ENCODE measurements at places on chromosomes 6 and 20.

DNA sequence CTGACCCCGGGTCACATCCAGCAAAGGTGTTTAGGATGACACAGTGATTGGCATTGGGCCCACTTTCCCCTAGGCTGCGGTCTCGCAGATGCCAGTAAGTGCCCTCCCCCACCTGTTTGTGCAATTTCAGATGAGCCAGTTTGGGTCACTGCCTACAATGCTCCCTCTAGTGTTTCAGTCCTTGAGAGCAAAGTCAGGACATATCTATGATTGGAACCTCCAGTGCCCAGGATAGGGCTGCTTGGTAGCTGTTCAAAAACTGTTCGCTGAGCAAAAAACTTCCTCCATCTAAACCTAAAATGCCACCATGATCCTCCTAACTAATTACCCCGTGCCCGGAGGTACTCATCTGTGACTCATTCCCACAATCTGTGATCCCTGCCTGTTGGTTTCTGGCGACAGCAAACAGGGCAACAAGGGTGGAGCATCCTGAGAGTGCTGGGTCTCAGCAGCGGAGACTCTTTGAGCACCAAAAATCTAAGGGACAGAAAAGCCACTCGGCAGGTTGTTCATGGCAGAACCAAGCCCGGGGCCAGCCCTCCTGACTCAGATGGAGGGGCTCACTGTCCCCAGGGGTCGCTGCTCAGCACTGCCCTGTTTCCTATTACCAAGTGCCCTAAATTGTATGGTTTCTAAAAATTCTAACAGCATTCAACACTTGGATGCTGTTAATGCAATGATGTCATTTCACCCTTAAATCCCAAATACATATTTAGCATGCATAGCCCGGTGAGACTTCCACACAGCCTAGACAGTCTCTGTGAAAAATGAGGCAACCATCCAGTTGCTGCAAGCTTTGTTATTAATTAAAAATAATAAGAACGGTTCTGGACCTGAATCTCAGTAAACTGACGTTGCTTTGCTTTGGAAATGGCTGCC is 5.0 kb downstream of the VSX1 start:
- DNase-seq, result no peak

DNA sequence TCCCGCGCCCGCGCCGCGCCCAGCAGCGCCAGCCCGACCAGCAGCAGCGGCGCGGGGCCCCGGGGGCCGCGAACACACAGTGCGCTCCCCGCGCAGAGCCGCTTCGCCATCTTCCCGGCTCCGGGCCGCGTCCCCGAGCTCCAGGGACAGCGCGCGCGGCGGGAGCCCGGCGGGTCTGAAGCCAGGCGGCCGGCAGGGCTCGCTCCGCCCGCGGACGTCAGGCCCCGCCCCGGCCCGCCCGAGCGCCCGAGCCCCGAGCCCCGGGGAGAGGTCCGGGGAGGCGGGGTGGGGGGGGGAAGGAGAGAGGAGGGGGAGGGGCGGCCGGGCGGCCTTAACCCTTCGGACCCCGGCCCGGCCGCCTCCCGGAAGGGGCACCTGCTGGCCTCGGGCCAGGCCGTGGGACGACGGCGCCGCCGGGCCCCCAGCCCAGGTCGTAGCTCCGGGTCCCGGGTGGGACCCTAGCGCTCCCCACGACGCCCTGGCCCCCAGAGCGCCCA is at the start of gene LAMA5:
Gene LAMA5 (minus strand): TSS at position 177 of the 497 bp plus-strand sequence. CDS start 67 bp downstream, at position 110.
- DNase-seq, result peak; percentile 88

DNA sequence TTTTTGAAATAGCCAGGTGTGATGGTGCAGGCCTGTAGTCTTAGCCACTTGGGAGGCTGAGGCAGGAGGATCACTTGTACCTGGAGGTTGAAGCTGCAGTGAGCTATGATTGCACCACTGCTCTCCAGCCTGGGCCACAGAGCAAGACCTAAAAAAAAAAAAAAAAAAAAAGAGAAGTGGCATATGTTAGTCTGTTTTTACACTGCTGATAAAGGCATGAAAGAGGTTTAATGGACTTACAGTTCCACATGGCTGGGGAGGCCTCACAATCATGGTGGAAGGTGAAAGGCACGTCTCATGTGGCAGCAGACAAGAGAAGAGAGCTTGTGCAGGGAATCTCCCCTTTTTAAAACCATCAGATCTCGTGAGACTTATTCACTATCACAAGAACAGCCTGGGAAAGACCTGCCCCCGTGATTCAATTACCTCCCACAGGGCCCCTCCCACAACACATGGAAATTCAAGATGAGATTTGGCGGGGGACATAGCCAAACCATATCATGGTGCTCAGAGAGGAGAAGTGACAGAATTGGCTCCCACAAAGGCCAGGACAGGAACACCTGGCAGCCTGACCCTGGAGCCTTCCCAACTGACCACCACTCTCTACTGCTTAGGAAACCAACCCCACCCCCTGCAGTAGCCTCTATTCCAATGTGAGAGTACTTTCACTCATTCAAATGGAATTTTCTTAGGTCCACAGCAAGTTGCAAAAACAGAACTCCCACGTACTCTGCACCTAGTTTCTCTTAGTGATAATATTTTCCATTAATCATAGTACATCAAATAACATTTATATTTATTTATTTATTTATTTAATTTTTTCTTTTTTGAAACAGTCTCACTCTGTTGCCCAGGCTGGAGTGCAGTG is 29.8 kb downstream of the ARHGAP40 start:
- no peak for DNase-seq

DNA sequence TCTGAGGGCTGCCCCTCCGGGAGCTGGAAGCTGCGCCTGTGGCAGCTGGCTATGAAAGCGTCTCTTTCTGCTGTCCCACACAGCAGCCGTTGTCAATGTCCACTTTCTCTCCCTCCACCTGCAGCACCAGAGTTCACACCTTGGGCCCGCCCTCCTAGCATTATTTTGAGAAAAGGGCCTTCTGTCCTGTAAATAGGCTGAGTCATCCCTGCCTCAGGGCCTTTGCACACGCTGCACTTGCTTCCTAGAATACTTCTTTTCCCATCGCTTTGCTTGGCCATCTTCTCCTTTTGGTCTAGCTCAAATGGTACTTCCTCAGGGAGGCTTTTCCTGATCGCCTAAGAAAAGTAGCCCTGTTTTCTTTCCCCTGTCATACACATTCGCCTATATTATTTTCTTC is 69.3 kb upstream of the ZNFX1 start:
- DNase-seq, result no peak

DNA sequence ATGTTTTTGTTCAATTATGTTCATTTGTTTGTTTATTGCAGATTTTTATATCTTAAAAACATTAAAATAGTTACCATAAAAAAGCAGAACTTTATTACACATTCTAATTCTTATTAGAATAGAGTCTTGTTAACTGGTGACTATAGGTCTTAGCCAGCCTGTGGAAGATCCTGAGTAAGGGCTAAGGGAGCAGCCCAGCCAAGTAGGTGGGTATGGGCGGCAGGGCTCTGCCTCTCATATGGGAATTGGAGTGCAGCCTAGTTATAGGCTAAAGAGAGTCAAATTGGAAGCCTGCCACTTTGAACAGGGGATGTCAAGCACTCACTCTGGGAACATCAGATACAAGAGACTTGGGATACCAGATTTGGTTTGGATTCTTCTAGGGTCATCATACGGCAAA is 10.5 kb upstream of the HSF2 start:
- no peak for DNase-seq

DNA sequence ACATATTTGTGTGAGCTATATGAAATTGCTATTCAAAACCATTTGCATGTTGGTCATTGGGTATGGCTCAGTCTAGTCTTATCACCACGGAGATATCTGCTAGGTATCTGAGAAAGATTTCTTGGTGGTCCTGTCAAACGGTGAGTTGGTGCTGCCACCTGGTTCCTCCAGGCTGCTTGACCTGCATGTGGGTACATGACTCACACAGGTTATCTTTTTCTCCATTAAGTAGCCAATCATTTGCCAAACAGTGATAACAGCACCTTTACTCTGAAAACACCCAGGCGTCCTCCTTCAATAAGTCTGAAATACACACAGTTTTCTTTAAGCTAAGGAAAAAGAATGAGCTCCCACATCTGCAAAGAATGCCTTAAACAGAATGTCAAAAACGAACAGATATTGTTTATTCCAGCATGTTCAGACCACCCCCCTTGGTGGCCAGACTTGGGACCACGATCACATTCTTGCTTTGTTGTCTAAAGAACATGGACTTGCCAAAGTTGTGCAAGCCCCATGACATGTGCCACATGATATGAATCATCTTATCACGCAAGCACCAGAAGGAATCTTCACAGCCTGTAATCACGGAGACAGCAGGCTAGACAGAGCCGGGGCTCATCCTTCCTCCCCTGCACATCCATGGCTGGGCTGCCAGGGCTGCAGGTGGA is 200.7 kb upstream of the THBS2 start:
- DNase-seq, result no peak

- peak; percentile 55 for DNase-seq
These were observed 52.9 kb upstream of the PMEPA1 start for GRCh38 chr20:57762531-57763234.

GRCh38 chr6:118589649-118590365 is 41.7 kb downstream of the PLN start:
- no peak for DNase-seq

- DNase-seq, result no peak
These were observed 127.4 kb upstream of the HCRTR2 start for GRCh38 chr6:55046869-55047422.

DNA sequence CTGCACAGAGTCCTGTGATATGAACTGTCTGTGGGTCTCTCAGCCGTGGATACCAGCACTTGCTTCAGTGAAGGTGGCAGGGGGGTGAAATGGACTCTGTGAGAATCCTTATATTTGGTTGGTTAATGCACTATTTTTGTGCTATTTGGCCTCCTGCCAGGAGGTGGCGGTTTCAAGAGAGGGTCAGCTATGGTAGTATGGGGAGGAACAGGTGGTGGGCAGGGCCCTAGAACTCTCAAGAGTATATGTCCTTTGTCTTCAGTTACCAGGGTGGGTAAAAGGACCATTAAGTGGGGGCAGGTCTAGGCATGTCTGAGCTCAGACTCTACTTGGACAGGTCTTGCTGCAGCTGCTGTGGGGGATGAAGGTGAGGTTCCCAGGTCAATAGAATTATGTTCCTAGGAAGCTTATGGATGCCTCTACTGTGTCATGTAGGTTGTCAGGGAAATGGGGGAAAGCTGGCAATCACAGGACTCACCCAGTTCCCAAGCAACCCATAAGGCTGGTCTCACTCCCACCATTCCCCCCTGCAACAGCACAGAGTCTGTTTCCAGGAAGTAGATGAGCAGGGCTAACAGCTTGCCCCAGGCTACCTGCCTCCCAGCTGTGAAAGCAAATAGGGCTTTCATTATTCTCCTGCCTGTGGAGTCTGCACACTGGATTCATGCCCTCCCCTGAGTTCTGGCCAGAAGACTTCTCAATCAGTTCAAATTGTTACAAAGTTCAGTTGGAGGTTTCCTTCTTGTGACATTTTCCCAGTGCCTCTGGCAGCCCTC is 56.8 kb upstream of the PHIP start:
- DNase-seq, result no peak

GRCh38 chr6:121839896-121840295 is 404.4 kb downstream of the GJA1 start:
- DNase-seq, result no peak

- no peak for DNase-seq
These were observed 107.9 kb downstream of the GPX5 start for GRCh38 chr6:28633445-28634215.

DNA sequence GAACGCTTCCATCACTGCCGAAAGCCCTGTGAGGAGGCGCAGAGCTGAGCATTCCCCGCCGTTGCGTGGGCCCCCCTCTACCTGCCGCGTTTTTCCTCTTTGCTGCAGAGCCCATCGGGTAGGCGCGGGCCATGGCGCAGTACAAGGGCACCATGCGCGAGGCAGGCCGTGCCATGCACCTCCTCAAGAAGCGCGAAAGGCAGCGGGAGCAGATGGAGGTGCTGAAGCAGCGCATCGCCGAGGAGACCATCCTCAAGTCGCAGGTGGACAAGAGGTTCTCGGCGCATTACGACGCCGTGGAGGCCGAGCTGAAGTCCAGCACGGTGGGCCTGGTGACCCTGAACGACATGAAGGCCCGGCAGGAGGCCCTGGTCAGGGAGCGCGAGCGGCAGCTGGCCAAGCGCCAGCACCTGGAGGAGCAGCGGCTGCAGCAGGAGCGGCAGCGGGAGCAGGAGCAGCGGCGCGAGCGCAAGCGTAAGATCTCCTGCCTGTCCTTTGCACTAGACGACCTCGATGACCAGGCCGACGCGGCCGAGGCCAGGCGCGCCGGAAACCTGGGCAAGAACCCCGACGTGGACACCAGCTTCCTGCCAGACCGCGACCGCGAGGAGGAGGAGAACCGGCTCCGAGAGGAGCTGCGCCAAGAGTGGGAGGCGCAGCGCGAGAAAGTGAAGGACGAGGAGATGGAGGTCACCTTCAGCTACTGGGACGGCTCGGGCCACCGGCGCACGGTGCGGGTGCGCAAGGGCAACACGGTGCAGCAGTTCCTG is 693 bp downstream of the FAM50B start:
- DNase-seq, result peak; percentile 68

DNA sequence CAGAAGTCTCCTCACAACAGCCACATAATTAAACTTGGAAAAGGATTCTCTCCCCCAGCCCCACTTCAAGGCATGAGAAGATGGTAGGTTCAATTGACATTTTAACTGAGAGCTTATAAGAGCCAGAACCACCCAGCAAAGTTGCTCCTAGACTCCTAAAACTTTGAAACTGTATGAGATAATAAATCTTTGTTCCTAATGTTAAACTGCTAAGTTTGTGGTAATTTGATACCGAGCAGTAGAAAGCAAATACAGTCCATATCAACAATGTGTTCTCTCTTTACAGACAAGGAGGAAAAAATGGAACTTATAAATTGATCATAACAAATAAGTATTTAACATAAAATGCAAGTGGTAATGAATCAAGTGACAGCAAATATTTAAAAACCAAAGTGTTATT is 831.8 kb downstream of the MAFB start:
- no peak for DNase-seq

GRCh38 chr6:155014670-155015300 is 19.7 kb downstream of the TIAM2 start:
- no peak for DNase-seq

GRCh38 chr20:33181482-33182093 is 13.6 kb downstream of the BPIFA2 start:
- DNase-seq, result peak; percentile 73

- DNase-seq, result peak; percentile 91
These were observed 502.2 kb upstream of the JARID2 start for GRCh38 chr6:14743474-14744211.

DNA sequence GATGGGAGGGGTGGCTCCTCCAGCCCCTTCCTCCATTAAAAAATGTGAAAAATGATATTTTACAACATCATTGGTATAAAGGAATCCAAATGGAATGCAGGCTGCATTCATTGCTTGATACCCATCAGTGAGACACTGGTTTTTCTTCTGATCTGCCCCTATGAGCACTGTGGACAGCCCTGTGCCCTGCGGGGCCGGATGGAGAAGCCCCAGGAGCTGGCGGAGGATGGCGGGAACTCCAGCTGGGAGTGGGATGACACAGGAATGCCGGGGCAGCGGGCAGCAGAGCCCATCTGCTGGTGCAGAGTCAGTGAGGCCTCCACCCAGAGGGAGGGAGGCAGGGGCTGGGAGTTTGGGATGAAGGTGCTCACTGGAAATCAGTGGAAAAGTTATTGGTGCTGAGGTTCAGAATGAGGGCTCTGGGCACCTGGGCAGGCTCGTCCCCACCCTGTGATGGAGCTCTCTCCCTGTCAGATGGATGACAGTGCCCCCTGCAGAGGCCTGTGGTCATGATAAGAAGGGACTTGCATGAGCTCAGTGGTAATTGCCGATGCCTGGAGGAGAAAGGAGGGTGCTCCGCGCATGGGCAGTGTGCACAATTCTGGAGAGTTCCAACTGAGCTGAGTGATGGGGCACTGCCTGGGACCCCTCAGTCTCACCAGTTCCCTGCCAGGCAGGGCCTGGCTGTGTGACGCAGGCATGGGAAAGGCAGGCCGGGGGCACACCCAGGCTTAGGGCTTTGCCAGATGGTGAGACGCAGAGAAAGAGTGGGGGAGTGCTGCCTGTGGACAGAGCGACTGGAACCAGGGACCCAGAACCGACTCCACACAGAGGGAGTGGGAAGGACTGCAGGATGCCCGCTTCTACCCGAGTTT is 23.2 kb downstream of the CTCFL start:
- DNase-seq, result no peak
